ENCODE measurements at places on chromosomes 12 and 14. TPM values are rescaled to one million over a fixed set of nuclear protein-coding genes. Genes with fewer than 3 reads are reported as not detected.

- no peak for DNase-seq
Measured at GRCh38 chr14:30632730-30633129, 10.6 kb downstream of the SCFD1 start.

GRCh38 chr12:97927977-97928376 is 465.4 kb downstream of the RMST start:
- DNase-seq = peak; percentile 8

DNA sequence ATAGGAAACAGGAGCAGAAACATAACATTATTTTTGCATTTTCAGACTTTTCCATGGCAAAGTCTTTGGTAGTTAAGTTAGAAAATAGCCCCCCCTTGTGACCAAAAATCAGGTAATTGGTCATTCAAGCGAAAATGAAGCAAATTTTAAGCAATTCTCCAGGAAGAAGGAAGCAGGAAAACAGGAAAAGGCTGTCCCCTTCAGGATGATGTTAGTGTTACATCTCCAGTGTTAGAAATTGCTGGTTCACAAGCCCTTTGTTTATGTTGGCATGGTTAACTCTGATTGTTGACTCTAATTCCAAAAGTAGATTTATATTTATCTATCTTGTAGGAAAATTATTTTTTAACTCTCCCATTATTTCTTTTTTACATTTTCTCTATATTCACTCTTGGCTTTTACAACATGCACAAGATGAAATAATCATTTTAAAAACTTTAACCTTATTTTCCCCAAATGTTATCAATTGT is 18.8 kb upstream of the GAS2L3 start:
- DNase-seq = peak; percentile 81

TAS2R20 gene
- total RNA-seq = 0.07 TPM

FIGNL2 gene
- not detected for total RNA-seq

DNA sequence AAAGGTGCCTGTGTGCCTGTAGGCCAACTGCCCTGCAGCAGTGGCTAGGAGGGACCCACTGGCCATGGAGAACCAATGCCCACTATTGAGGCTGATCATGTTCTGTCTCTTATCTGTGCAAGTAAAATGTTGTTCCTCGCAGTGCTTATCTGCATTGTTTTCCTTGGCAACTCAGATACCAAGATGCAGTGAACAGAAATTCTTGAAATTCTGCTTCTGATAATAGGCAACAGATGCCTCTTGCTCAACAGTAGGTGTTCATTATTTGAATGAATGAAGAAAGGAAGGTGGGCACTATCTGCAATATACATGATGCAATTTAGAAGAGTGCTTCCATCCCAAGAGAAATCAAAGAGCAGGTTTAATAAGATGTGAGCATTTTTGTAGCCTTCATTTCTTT is 232.2 kb downstream of the NUAK1 start:
- no peak for DNase-seq
